ENCODE measurements at places on chromosomes 13 and 19.

GRCh38 chr13:85174291-85174690 is 624.9 kb downstream of the SLITRK6 start:
- DNase-seq, result no peak

DNA sequence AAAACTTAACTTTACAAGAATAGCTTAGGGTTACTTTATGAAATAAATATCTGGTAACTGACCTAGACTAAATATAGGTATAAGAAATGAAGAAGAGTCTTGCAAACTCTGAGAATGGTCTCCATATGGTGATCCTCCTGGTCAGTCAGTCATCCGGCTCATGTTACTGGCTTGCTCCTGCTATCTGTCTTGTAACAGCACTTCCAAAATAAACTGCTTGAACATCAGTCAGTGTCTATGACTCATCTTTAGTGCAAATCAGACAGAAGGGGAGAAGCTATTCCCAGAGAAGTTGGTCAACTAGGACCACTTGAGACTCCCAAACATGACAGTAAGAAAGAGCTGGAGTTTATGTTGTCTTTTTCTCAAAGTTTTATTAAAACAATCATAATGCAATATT is 1550.9 kb downstream of the PCDH9 start:
- no peak for DNase-seq

- DNase-seq, result no peak
Observed at GRCh38 chr19:15170345-15170744, 30.4 kb downstream of the NOTCH3 start.

- DNase-seq, result no peak
Observed at GRCh38 chr19:3508771-3509535, 2.8 kb downstream of the FZR1 start.

GRCh38 chr13:48531416-48532255 is 1.2 kb downstream of the RCBTB2 start:
- DNase-seq, result no peak

DNA sequence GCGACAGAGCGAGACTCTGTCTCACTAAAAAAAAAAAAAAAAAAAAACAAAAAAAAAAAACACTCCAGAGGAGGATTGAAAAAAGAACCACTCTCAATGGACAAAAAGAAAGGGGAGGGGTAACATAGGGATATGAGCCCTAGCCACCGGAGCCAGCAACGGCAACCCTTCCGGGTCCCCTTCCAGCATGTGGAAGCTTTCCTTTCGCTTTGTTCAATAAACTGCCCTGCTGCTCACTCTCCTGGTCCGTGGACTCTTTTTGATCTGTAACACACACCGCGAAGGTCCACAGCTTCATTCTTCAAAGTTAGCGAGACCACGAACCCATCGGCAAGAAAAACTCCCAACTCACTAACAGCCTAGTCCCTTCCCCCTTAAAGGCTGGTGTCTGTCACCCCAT is 1.0 kb upstream of the REX1BD start:
- DNase-seq, result no peak

GRCh38 chr13:36709136-36709890 is 35.5 kb downstream of the SERTM1 start:
- no peak for DNase-seq

GRCh38 chr13:60165391-60166099 is 1.8 kb upstream of the DIAPH3 start:
- DNase-seq, result no peak

DNA sequence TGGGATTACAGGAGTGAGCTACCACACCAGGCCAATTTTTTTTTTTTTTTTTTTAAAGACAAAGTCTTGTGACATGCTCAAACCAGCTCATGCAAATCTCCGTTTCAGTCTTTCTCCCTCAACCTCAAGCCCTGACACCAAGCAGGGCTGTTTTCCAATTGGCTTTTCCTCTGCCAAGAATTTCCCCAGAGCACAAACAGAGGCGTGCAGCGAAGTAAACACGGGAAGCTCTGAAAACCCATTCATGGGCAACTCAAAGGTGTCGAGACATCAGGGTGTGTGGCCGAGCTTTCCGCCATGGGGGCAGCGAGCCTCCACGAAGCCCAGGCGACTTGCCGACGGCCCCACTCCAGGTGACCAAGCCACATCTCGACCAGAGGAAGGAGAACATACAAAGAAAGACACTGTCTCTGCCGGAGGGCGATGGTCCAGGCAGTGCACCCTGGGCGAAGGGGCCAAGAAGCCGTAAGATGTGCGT is 70.0 kb downstream of the INSR start:
- DNase-seq, result no peak

DNA sequence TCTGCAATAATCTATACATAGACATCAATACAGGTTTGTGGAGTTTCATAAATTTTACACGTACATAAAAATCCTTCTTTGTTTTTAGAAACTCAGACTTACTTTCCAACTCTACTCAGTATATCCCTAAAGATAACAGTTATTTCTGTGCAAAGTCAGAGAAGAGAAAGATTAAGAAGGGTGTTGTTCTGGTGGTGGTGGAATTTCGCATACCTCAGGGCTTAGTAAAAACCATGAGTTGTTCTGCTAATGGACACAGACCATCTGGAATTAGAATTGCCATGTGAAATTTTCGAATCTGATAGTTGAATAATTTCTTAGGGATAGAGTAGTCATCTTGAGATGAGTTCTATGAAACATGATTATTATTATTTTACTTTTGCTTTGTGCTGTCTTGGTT is 102.7 kb downstream of the ZAR1L start:
- DNase-seq, result no peak

- DNase-seq, result no peak
Observed at GRCh38 chr19:4580021-4580901, 20.8 kb upstream of the SEMA6B start.

- DNase-seq, result no peak
Observed at GRCh38 chr13:108326309-108326708, 56.8 kb downstream of the TNFSF13B start.

DNA sequence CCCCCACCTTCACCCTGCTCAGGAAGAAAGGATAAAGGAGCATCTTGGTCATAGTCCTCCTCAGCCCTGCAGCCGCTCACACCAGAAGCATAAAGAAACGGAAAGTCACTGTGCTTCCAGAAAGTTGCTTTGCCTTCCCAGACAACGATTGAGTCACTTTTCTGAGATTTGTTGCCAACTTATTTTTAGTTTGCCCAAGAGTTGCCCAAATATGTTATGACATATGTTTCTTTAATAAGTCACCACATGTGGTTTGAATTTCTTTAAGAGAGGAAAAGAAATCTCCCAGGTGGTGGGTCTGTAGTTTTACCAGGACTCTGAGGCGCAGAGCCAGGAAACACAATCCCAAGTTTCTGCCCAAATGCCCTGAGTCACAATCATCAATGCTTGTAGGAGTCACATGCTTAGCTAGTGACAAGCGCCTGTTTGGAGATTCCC is 63.4 kb upstream of the LRCH1 start:
- no peak for DNase-seq

DNA sequence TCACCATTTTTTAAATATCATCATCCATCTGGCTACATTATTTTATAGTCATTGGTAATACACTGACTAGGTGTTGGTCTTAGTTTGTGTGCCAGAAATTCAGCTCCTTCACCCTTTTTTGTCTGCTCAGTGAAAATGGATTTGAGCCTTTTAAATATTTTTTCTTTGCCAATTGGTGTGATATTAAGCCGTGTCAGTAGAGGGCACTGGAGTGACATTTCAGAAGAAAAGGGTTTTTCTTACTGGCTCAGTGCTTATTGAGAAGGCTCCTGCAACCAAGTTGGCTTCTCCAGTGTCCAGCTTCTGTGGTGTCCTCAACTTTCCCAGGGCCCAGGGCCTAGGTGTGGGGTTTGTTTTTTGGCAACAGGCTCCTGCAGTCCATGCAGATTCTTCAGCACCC is 546.6 kb downstream of the DACH1 start:
- DNase-seq, result no peak

DNA sequence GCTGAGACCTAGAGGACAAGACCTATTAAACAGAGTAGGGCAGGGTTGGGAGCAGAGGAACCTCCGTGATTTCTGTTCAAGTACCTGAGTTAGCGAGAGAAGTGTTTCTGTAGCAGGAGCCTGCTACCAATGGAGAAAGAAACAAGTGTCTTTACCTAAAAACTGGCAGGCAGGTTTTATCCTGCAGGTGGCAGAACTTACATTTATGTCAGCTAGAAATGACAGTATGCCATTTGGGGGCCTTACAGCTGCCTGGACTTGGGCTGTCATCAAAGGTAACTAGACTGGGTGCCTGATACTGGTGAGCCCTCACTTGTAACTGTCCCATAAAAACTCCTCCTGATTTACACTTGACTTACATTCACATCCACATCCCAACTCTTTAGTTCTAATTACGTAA is 185.3 kb upstream of the MIR17HG start:
- DNase-seq, result no peak

DNA sequence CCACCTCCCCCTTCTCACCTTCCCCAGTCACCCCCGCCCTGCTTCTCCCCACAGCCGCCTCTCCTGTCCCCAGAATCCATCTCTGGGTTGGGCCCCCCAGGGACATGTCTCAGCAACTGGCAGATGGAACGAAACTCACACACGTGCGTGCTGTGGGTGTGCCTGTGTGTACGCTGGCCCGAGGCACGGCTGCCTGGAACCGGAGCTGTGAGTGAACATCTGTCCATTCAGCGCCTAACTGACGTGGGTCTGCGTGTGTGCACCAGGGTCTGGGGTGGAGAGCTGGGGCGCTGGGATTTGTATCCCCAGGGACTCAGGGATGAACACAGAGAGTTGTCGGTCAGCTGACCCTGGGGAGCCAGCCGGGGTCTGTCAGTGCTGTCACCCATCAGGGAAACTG is 752 bp upstream of the HAS1 start:
- DNase-seq, result no peak

GRCh38 chr13:27186295-27186694 is 14.7 kb upstream of the USP12 start:
- DNase-seq, result no peak

GRCh38 chr19:18491995-18492953 is 29.6 kb downstream of the ELL start:
- DNase-seq, result no peak

GRCh38 chr13:114134111-114134943 is 1.9 kb upstream of the RASA3 start:
- no peak for DNase-seq

GRCh38 chr13:21069561-21070004 is 8.2 kb upstream of the LATS2 start:
- DNase-seq, result no peak

- DNase-seq, result no peak
Observed at GRCh38 chr19:1101337-1101698, 2.5 kb upstream of the GPX4 start.

DNA sequence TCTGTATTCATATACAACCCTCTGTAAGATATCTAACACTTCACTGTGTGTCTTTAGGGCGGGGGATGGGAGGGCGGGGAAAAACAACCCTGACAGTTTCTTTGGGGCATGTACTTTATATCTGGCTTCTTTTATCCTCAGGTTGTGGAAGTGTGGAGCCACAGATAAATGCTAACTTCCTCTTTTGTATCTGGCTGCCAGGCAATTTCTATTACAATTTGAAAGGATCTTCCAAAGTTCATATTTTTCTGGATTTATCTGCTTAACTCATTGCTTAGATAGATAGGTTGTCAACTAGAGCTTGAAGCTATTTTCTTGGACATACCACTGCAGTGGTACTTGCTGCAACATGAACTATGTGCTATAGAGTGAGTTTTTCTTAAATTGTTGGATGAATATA is 393.0 kb downstream of the LMO7 start:
- no peak for DNase-seq

- no peak for DNase-seq
Observed at GRCh38 chr13:27004866-27005265, 166.7 kb downstream of the USP12 start.

DNA sequence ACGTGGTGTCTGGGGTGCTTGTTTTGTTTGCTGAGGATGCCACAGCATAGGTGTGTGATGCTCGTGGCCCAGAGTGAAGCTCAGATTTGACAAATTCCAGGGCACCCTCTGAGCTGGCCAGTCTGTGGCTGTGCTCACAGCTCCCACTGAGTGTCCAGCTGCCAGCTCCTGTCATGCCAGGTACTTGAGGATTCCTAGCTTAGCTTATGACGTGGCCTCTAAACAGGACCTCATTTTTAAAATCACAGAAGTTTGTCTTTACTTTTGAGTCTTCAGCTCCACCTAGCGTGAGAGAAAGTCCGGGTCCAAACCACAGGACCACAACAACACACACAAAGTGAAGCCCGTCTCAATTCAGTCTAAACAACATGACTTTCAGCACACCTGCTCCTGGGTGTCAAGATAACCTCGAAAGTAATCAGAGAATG is 117.3 kb downstream of the RAB20 start:
- DNase-seq, result no peak

DNA sequence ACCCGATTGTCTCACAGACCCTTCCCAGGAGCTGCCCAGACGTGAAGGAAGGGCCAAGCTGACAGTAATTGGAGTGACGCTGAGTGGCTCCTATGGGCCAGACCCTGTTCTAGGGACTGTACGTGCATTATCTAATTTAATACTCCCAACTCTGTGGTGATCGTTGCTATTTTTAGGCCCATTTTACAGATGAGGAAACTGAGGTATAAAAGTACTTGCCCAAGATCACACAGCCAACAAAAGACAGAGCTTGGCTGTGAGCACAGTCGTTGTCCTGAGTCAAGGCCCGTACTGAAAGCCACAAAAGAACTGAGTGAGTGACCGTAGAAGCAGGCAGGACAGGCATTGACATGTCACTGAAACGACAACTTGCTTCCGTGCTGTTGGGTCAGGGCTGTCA is 74.7 kb downstream of the ERICH6B start:
- DNase-seq, result no peak

GRCh38 chr13:30418075-30418716 is 4.1 kb upstream of the UBE2L5 start:
- DNase-seq, result no peak

GRCh38 chr19:1942078-1942933 is 1.3 kb downstream of the CSNK1G2 start:
- DNase-seq, result peak; percentile 65

DNA sequence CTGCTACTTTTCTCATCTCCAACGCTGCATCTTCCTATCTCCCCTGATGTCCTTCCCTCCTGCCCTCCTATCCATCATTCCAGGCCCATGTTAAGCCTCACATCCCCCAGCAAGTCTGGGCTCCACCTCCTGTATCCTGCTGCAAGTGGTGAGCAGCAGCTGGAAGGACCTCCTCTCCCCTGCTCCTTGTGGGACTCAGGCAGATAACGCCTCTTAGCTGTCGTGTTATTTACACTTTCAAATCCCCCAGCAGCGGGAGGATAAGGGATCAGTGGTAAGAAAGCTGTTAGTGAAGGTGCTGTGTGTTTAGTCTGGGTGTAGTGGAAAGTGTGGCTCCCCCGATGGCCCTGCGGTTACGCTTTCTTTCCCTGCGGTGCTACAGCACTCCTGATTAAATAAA is 211.9 kb downstream of the ZNF536 start:
- no peak for DNase-seq

GRCh38 chr13:64688893-64689677 is 2541.1 kb downstream of the PCDH9 start:
- no peak for DNase-seq

DNA sequence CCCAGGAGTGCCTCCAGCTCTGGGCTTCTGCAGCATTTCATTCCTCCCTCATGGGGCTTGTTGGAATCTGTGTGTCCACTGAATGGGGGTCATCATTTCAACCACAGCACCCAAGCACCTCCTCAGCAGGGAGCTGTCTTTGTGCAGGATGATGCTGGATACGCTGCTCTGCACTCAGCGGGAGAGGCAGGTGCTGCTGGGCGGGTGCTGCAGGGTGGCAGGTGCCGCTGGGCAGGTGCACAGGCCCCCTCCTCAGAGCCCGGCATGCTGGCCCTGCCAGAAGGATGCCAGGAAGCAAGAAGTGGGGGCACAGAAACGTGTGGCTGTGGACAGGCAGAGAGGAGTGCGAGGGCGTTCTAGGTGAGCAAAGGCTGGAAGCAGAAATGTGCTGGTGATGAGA is 121.8 kb upstream of the VSTM2B start:
- DNase-seq, result no peak

- DNase-seq, result no peak
Observed at GRCh38 chr19:6032381-6032780, 54.4 kb upstream of the RANBP3 start.
